ENCODE measurements at places on chromosomes 11 and 22. TPM values are rescaled to one million over a fixed set of nuclear protein-coding genes. Genes with fewer than 3 reads are reported as not detected.
A peak's percentile ranks its signal among the peaks of the same experiment; 100 is the strongest.

GRCh38 chr11:19984048-19984742, 176.1 kb downstream of the DBX1 start:
- no peak for DNase-seq

- no peak for DNase-seq
Observed at GRCh38 chr11:75562048-75562835, at the start of gene SERPINH1. Gene SERPINH1, plus strand, starts transcription at chr11:75562253. Its CDS starts 4,097 bp downstream, at chr11:75566350.

DNA sequence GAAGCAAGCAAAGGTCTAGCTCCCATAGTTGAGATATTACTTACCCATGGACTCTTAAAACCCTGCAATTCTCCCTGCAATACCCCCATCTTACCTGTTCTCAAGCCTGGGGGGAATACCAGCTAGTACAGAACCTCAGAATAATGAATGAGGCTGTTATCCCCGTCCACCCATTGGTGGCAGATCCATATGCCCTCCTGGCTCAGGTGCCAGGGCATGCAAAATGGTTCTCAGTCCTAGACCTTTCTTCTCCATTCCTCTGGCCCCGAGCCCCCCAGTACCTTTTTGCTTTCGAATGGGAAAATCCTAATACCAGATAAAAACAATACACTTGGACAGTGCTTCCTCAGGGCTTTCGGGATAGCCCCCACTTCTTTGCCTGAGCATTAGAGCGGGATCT, 86.4 kb downstream of the PIWIL4 start:
- DNase-seq = no peak

DNA sequence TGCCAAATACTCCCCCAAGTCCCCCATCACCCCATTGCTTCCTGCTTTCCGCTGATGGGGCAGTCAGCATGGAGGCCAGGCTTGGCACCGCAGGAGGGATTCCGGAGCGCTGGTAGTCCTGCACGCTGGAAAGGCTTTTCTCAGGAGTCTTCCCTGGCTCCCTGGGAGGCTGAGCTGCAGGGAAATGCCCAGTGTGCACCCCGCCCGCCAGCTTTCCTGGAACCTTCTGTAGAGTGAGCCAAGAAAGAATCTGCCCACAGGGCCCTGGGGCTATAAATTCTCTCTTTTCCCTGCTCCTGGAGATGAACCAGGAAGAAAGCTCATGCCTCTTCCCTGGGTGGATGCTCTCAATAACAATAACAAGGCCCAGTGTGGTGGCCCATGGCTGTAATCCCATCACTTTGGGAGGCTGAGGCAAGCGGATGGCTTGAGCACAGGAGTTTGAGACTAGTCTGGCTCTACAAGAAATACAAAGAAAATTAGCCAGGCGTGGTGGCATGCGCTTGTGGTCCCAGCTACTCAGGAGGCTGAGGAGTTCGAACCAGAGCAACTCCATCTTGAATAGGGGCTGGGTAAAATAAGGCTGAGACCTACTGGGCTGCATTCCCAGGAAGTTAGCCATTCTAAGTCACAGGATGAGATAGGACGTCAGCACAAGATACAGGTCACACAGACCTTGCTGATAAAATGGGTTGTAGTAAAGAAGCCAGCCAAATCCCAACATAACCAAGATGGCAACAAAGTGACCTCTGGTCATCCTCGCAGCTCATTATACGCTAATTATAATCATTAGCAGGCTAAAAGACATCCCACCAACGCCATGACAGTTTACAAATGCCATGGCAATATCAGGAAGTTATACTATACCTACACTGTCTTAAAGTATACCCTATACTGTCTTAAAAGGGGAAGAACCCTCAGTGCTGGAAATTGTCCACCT, 46.4 kb upstream of the FTH1 start:
- peak; percentile 59 for DNase-seq

GRCh38 chr22:32829451-32829851, 27.9 kb downstream of the TIMP3 start:
- DNase-seq = no peak

- DNase-seq = no peak
Observed at GRCh38 chr11:122796128-122796717, 42.1 kb upstream of the CRTAM start.

GRCh38 chr22:23523713-23524112, 56.4 kb downstream of the IGLL1 start:
- DNase-seq = no peak

DNA sequence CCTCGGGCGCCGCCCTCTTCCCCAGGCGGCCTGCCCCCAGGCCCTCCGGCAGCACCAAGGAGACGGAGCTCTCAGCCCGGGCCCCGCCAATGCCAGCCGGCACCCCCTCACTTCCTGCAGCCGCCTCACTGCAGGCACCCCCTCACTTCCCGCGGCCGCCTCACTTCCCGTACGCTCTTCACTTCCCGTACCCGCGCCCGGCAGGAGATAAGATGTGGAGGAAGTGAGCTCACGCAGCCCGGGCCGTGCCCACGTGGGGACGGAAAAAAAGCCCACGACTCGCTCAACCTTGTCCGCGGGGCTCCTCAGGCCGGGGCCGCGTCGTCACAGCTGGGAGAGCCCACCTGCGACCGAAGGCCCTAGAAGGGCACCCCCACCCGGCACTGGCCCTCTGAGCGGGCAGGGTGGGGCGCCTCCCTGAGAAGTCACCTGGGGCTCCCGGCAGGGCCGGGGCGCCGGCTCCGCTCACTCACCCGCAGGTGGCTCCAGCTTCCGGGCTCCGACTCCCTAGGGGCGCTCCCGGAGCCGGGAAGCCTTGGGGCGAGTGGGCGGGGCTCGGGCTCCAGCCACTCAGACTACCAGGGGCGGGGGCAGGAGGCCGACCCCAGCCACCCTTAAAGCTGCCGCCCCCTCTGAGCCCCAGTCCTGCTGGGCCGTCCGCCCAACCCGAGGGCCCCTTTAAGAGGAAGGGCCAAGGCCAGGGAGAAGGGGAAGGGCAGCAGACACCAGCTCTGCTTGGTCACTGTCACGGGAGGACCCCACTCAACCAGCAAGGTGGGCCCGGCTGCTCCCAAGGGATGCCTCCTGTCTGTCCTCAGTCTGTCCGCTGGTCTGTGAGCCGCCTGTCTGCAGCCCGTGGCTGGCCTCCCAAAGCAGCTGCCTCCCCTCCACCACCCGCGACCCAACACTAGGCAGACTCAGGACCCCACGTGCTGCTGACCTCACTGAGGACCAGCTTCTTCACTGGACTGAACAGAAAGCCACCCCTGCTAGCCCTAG, 31.4 kb downstream of the PISD start:
- peak; percentile 95 for DNase-seq

DNA sequence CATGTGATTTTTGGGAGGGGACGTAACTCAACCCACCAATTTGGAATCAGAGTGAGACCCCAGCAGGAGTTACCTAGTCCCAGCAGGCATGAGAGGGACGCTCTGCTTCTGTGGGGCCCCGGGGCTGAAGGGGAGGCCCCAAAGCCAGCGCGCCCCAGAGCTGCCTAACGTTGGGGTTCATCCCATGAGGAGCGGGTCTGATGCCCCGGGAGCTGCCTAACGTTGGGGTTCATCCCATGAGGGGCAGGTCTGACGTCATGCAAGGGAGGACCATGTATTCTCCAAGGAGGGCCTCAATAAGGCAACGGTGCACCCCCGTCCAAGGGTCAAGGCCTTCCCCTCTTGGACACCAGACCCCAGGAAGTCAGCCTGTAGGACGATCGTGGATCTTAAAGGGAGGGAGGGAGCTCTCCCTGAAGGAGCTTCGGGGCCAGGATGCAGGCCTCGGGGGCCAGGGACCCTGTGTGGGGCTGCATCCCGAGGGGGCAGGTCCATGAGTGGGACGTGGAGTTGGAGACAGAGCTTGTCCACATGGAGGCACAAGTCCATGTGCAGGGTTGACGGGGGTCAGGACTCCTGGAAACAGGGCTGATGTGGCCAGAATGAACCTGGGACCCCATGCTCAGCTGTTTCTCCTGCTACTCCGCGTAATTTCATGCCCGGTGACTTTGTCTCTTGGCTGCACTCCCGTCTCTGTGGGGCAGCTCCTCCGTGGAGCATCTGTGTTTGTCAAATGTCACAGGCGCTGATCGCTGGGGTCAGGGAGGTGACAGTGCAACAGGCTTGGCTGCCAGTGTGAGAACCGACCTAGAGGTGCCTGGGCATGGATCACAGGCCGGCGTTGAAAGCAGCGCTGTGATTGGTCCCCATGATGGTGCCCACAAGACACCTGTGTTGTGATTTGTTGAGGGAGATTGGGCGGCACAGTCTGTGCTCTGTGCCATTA, 1029.1 kb downstream of the BRD1 start:
- peak; percentile 83 for DNase-seq

DNA sequence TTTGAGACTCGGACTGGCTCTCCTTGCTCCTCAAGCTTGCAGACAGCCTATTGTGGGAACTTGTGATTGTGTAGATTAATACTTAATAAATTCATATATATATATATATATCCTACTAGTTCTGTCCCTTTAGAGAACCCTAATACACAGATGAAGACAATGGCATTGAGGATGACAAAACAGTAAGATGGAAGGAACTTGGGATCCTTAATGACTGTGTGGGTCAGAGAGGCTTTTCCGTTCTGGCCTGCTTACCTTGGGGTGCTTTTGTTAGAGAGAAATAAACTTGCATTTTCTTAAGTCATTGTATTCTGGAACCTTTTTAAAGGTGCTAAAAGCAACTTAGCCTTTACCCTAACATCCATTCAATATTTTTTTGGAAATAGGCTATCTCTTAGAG, 49.6 kb upstream of the RRAS2 start:
- no peak for DNase-seq

- no peak for DNase-seq
Observed at GRCh38 chr11:8227156-8228152, 36.2 kb downstream of the LMO1 start.

DNA sequence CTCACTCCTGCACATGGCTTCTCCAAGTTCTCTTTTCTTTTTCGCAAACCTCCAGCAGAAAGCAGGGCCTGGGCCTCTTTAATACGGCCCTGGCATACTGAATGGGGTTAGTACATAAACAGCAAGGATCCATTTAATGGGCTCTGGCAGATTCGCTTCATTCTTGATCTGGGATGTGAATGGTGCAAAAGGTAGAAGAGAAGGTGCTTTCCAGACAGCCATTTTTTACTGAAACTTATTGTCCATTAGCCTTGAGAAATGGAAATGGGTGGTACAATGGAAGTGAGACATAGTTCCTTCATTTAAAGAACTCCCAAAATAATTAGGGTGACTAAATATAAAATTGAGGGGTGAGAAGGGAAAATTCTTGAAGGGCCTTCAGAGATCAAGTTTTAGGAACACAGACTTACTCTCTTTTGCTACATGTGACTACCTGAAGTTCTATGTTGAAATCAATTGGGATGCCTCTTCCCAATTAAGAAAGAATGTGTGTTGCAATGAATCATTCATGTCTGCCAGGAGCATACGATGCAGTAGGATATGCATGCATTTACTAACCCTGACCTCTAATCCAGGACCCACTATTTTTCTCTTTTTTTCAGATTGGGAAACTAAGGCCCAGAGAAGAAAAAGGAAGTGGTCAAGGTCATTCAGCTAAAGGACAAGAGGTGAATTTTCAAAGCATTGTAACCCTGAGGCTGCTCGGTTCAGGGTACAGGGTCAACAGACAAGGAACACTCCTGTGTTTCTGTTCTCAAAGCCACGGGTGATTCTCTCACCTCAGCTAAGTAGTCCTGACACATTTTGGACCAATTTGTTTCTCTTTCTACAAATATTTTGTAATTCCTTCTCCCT, 144.1 kb downstream of the BBOX1 start:
- DNase-seq = no peak

DNA sequence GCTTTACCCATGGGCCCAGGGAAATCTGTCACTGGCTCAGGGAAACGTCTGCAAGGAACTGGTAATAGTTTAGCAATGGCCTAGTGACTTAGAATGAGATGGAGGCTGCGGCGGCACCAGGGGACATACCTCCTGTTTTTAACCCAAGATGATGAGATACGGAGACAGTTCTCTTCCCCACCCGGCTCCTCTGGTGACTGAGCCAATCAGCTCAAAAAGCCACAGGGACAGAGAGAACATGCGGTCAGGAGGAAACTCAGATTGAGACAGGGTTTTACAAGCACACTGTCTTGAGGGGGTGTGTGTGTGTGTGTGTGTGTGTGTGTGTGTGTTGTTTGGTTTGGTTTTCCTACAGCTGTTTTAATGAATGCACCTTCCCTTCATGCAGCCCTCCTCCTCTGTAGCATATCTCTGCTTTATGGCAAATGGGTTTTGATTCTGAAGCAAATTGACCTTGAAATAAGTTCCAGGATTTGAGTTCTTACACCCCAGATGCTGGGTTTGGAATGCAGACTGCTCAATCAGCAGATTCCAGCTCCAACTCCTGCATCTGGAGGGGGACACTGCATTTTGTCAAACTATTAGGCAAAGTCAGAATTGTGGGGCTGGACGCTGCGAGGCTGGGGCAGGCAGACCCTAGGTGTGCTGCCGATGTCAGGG, 246.2 kb downstream of the NTM start:
- DNase-seq = no peak

DNA sequence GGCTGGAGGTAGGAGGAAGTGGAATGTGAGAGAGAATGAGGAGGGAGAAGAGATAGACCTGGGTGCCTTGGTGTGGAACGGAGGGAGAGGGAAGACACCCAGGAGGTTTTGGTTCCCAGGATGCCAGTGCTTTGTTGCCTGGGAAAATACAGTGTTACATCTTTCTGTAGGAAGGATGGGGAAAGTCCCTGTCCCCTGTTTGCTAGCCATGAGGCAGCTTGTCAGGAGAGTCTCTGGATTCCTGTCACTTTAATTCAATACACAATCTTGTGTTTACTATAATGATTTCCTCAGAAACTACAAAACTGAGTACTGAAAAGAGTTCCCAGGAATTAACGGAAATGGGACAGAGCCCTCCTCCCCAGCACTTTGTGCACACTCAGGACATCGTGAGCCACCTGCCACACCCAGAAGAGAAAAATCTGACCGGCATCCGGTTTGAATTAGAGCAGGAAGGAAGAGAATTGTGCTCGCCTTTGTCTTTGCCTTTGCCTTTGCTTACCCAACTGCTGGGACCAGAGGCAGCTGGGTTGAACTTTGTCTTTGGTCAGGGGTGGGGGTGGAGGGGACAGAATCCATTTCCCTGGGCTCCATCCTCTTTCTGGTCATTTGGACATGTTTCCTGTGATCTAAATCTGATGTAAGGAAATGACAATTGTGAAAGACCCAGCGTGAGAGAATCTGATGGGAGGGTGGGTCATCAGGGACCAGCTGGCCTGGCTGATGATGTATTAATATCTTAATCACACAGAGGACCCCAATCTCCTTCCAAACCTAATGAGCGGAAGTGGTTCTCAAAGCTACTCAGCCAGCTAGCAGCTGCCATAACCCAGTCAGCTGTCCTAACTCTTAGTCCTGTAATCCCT, 1.3 kb upstream of the LIMK2 start:
- no peak for DNase-seq

- no peak for DNase-seq
Observed at GRCh38 chr11:80798174-80798573, 1357.3 kb upstream of the TENM4 start.

The DRICH1 gene
- total RNA-seq = 0.39 TPM

The MRGPRX4 gene
- not detected for total RNA-seq

The GNAZ gene
- total RNA-seq = 18.3 TPM

The LMO2 gene
- total RNA-seq = 27.3 TPM

The ELFN2 gene
- not detected for total RNA-seq

The FKBP2 gene
- total RNA-seq = 53.8 TPM

The STIM1 gene
- total RNA-seq = 125 TPM

The HBB gene
- 346 TPM for total RNA-seq
